ENCODE measurements at places on chromosomes 2 and 18.

GRCh38 chr2:239881561-239882320, 143.4 kb downstream of the NDUFA10 start:
- no peak for DNase-seq

DNA sequence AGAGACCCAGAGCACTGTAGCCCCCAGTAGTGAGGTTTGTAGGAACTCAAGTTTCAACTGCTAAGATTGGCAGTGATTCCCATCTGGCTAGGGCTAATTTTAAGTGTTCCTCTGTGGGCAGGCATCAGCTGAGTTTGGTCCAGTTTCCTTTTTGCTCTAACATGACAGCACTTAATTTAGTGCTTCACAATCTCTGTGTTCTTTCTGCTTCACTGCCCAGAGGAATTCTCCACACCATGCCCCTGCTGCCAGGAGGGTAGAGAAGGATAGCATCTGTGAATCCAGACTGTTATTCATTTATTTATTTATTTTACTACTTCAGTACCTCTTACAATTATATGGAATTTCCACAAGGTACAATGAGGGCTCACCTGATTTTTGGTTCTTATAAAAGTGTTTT, 549.9 kb upstream of the FSIP2 start:
- no peak for DNase-seq

GRCh38 chr2:229173825-229174359, 97.2 kb downstream of the PID1 start:
- no peak for DNase-seq

- DNase-seq: no peak
Observed at GRCh38 chr2:173991856-173992588, 26.8 kb upstream of the SP3 start.

DNA sequence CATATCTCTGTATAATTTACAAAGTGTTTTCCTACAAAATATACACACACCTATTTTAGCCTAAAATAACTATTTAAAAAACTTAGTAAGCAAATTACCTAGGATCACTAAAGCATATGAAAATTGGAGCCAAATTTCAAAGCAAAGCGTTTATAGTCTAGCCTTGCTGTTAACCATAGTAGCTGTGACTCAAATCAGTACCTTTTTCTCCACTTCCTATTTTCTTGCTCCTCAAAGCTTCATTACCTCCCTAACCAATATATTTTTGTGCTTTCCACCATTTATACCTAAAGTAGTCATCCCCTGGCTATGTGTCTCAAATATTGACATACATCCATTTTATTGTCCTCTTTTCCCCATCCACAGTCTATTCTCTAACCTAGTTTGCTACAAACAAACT, 73.1 kb downstream of the ERBB4 start:
- no peak for DNase-seq

GRCh38 chr2:219128396-219128795, 32.2 kb downstream of the NHEJ1 start:
- no peak for DNase-seq

DNA sequence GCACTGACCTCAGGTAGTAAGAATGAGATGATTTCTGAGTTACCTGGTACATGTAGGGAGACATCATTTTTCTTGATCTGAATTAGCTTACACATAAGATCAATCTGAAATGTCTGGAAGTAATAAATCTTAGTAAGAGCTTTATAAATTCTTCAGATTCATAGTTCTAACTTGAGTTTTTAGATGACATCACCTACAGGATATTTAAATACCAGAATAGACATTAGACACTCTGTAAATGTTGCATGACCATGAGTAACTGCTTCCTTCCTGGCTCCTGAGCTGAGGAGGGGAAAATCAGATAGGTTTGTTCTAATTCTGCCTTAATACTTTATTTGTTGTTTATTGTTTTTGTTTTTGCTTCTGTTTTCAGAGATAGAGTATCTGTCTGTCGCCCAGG, 181.8 kb downstream of the PHLPP1 start:
- no peak for DNase-seq

DNA sequence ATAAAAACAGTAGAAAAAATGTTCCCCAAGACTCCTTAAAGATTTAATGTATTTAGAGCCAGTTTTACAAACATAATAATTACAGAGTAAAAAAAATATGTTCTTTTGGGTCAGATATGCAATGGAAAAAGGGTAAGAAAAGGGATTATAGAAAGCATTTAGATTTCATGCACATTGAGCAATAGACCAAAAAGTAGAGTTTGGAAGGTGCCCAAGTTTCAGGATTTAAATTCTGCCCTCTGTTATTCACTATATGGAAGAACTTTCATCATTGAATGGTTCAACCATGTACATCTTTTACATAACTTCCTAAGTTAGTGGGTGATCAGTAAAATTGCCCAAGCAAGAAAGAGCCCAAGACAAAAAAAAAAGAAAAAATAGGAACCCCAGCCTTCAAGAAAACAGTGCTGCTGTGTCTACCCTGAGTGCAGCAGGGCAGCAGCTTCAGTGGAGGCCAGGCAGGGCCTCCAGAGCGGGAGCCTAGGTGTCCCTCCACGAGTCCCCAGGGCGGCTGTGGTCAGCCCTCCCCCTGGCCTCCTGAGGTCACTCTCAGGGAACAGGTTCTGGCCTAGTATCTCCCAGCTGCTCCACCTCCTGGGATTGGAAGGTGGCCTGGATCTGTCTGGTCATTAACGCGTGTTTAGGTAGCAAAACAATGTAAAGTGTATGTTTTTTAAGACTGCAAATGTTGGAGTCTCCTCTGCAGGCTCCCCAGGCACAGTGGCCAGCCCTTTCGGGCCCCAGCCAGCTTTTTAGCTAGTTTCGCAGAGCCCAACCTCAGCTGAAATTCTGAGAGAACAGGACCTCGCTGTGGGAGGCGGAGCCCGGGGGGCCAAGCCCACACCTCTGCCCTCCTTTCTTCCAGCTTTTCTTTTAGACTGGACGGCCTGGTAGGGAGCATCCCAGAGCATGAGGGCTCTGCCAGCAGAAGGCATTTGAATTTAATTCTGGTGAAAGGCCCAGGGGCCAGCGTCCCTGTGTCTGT, 77.3 kb downstream of the TEX51 start:
- no peak for DNase-seq

DNA sequence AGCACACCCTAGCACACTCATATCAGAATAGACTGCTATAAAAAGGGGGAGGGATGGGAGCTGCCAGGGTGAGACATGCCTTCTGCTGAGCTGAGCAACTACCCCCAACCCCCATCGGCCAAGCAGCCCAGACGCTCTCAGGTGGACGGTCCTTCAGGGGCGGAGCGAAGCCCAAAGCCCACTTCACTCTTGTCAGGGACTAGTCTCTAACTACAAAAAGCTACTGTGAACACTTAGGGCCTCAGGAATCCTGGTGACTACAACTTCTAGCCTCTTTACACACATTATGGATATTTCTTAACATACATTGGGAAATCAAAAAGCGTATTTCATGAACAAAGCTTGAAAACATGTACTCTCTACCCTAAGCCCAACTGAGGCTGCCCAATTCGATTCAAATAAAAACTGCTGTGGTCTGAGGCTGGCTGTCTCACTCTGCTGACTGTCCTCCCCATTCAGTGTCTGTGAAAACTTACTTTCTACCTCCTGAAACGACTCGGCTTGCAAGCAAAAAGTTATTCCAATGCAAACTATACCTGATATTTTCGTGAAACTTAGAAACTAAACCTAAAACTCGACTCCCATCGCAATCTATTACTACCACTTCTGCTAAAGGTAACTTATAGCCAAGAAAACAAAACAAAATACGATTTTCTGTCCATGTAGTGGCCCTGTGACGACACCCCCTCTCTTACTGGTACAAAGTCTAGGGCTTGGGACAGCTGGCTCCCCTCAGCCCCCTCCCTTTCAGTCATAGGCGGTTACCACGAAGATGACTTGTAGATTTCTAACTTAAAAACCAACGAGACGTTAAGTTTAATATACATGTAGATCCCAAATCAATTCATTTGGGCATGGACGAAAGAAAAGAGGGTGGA, 1.2 kb downstream of the SERTAD2 start:
- no peak for DNase-seq

GRCh38 chr2:197108758-197109157, 182.3 kb upstream of the PGAP1 start:
- no peak for DNase-seq

DNA sequence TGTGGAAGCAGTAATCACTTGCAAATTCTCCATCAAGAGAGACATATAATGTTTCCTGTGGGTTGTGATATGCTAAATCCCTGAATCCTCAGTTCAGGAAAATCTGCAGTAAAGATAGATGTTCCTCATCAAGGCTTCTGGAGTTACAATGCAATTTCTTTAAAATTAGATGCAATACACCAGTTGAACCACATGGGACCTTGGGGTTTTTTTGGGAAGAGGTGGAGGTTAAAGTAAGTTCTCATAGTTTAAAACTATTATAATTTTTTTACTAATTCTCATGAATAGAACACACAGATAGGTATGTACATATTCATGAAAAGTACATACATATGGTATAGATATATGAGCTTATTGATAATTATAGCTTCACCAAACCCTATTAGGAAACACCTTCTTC, 496.2 kb downstream of the SATB2 start:
- no peak for DNase-seq

GRCh38 chr18:39966275-39966674, 1988.8 kb upstream of the PIK3C3 start:
- DNase-seq: no peak

GRCh38 chr2:46574457-46575355, 95.3 kb downstream of the TMEM247 start:
- no peak for DNase-seq

GRCh38 chr2:134401081-134401497, 147.2 kb downstream of the MGAT5 start:
- DNase-seq: no peak

DNA sequence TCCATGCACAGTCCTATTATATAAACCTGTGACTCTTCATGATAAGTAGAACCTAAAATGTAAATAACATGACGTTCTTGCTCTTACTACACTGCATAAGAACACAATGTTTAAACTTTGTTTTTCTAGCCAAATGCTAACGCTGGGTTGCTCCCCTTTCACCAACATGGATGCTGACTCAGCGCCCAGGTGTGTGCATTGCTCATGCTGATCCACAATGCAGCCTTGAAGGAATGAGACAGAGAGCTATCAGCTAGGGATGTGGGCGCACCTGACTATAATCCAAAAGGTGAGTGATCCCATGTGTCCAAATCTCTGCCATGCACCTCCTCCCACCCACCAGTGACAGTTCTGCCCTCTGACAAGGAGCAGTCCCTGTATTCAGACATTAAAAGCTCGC, 235.0 kb downstream of the IRS1 start:
- DNase-seq: no peak

GRCh38 chr18:6509832-6510231, 95.1 kb upstream of the L3MBTL4 start:
- DNase-seq: no peak

DNA sequence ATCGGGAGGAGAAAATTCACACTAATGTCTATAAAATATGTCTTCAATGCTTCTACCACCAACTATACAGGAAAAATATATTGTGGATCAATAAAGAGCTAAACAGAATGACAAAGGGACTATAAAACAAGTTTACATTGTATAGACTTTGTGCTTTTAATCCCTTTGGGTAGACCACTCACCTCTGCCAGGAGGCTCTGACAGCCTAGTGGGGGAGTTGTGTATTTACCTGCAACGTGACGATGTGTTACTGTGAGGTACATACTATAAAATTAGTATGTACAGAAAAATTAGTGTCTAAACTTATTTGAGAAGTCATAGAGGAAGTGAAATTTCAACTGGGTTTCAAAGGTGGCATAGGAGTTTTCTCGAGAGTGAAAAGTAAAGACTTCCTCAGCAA, 243.3 kb upstream of the REG3G start:
- no peak for DNase-seq

GRCh38 chr2:205908212-205909183, 177.5 kb downstream of the INO80D start:
- DNase-seq: no peak

GRCh38 chr2:160932960-160933359, 227.3 kb upstream of the TANK start:
- no peak for DNase-seq

GRCh38 chr18:71079606-71080005, 790.8 kb downstream of the SOCS6 start:
- DNase-seq: no peak

- no peak for DNase-seq
Observed at GRCh38 chr18:32429402-32429801, 41.3 kb downstream of the GAREM1 start.

GRCh38 chr2:63696496-63696895, 107.7 kb downstream of the MDH1 start:
- DNase-seq: no peak

GRCh38 chr2:75462721-75463120, 98.0 kb downstream of the EVA1A start:
- DNase-seq: no peak

- no peak for DNase-seq
Observed at GRCh38 chr2:119029297-119029696, 87.3 kb downstream of the MARCO start.

- no peak for DNase-seq
Observed at GRCh38 chr2:136342138-136342537, 224.2 kb upstream of the CXCR4 start.

GRCh38 chr2:230877759-230878598, 13.2 kb downstream of the ITM2C start:
- no peak for DNase-seq

DNA sequence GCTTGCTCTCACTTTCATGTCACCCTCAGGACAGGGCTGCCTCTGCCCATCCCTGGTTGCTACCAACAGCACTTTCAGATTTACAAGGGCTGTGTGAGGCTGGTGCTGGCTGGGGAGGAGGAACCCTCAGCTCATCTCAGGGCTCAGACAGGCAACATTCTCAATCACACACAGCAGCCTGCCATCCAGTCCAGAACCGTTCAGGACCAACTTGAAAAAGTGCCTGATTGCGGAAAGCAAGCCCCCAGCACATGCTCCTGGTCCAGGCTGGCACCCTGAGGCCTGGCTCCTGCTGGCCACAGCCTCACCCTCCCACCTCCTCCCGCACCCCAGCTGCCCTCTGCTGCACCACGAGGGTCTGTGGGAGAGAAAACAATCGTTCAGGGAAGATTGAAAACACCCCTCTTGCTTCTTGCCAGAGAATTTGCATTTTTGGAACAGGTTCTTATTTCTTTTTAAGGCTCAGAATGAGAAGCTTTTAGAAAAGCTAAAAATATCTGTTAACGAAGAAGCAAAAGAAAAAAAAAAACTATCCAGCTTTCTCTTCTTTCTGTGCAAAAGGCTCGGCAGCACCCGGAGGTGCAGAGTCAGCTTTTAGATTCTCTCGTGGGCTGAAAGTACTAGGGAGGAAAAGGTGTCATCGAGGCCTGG, 403.8 kb upstream of the ID2 start:
- no peak for DNase-seq

DNA sequence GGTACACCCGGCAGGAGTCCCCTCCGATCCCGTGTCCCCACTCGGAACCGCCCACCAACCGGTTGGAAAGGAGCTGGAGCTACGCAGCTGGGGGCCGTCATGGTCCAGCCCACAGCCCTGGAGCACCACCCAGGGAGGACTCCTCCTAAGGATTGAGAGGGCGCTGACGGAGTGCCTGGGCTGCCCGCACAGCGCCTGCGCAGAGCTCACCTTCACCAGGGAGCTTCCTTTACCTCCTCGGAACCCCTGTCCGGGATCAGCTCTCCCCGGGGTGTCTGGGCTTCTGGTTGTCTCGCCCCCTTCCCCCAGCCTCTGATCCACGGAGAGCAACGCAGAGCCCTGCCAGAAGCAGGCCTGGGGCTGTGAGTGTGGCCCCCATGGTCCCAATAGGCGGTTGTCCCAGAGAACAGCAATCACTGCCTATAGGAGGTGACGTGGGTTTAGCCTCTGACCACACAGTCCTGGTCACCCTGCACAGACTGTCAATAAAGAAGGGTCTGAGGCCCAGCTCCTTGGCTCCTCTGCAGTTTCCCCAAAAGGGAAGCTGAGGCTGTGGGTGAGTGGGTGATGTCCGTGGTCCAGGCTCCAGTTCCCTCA, 14.6 kb downstream of the ALPG start:
- no peak for DNase-seq

GRCh38 chr18:54948350-54948837, 10.9 kb downstream of the CCDC68 start:
- no peak for DNase-seq
